ENCODE measurements at places on chromosomes 3 and 15. TPM values are rescaled to one million over a fixed set of nuclear protein-coding genes. Genes with fewer than 3 reads are reported as not detected.

Gene PAK6
- total RNA-seq, result 9.7 TPM

Gene PIK3CB
- 30.7 TPM for total RNA-seq

Gene EEFSEC
- 16.9 TPM for total RNA-seq

Gene ZNF501
- 4.9 TPM for total RNA-seq

Gene CNTN6
- not detected for total RNA-seq

Gene SEMA3G
- total RNA-seq, result 10.4 TPM

Gene OXTR
- 0.54 TPM for total RNA-seq

Gene BTLA
- not detected for total RNA-seq

Gene CX3CR1
- total RNA-seq, result 1.5 TPM

Gene TCAIM
- total RNA-seq, result 30.2 TPM

Gene NEDD4
- total RNA-seq, result 8.1 TPM

- no peak for DNase-seq
Observed at GRCh38 chr15:40053831-40054604, 15.0 kb upstream of the SRP14 start.

GRCh38 chr3:194005930-194006501, 129.9 kb upstream of the HES1 start:
- no peak for DNase-seq

DNA sequence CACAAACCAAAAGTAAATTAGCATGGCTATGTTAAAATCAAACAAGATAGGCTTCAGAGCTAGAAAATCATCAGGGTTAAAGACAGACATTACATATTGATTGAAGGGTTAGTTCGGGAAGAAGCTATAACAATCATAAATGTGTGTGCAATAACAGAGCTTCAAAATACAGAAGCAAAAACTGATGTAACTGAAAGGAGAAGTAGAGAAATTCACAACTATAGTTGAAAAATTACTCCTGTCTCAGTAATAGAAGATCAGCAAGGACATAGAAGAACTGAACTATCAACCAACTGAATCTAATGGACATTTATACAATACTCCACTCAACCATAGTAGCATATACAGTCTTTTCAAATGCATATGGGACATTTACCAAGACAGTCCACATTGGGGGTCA, 59.4 kb downstream of the MCTP2 start:
- no peak for DNase-seq

GRCh38 chr3:13637311-13637891, 88.5 kb downstream of the FBLN2 start:
- DNase-seq, result no peak

DNA sequence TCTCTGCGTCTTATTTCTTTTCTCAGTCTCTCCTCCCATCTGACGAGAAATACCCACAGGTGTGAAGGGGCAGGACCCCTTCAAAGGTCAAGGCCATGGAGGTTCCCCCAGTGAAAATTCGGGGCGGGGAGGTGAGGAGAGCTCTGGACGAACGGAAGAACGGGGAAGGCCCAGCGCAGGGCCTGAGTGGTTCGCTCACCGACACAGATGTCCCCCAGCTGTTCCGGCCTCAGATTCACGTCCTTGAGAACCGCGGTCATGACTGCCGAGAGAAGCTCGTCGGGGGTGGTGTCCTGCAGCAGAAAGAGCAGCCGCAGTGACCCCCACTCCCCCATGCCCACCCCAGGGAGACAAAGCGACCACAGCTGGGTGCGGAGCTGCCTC, 542 bp downstream of the ACAA1 start:
- DNase-seq, result no peak

DNA sequence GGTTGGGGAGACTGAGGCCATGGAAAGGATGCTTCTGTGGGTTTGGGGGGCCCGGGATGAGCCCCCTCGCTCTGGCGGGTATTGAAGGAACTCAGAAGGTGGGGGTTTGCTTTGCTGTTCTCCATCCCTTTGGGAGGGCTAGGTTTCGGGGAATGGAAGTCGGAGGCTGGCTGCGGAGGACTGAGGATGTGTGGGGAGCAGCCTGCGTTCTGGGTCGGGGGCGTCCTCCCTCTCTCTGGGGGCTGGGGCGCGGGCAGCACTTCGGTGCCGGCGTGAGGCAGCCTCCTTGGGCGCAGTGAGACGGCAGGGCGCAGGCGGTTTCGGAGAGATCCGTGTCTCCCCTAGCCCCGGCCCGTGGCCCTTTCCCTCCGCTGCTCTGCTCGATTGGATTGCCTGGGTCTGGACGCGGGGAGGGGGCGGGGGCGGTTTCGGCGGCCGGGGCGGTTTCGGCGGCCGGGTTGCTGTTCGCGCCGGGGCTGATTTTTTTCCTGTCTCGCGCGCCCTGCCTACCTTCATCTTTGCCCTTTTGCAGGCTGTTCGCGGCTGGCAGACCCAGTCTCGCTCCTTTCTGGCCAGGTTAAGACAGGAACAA, 1.4 kb downstream of the PTPRG start:
- peak; percentile 49 for DNase-seq

DNA sequence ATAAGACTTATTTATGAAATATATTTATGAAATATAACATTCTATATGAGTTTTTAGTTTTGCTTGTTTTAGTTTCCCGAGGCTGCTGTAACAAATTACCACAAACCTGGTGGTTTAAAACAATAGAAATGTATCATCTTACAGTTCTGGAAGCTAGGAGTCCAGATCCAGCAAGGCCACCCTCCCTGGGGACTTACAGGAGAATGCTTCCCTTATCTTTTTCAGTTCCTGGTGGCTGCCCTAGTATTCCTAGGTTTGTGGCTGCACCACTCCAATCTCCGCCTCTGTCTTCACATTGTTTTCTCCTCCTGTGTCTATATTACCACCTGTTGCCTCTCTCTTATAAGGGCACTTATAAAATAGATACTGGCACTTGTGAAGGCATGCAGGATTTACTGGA, 877.8 kb downstream of the TUSC7 start:
- DNase-seq, result no peak

- DNase-seq, result peak; percentile 94
Observed at GRCh38 chr3:194769020-194769643, 83.4 kb downstream of the FAM43A start.

DNA sequence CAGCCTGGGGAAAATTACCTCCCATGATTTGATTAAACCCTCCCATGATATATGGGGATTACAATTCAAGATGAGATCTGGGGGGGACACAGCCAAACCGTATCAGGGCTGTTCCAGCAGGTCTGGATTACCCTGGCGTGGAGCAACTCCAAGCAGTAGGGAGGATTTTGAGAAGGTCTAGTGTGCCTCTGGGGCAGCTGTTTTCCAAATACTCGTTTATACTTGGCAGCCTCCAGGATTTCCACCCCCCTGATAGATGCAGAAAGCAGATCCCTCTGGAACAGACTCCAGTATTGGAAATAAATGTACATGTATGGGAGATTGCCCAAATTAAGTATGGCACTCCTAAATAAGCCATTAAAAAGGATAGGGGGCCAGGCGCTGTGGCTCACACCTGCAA, 7.7 kb upstream of the IRAK2 start:
- no peak for DNase-seq

DNA sequence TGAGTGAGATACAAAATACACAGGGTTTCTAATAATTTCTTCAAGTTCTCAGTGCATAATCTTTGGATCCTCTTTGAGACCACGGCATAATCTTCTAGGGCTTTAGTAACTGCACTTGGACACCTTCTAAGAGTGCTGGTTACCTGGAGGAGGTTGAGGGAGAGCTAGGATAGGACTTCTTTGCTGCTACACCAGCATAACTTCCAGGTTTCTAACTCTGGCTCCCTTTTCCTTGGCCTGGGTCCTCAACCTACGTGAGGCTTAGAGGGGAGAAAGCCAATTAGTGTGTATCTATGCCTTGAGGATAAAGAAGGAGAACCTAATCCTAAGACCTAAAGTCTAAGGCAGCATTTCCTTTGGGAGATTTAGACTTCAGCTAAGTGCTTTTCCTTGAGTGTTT, 184.8 kb downstream of the LSAMP start:
- no peak for DNase-seq

- DNase-seq, result no peak
Observed at GRCh38 chr15:31023841-31024240, 32.4 kb upstream of the MTMR10 start.

DNA sequence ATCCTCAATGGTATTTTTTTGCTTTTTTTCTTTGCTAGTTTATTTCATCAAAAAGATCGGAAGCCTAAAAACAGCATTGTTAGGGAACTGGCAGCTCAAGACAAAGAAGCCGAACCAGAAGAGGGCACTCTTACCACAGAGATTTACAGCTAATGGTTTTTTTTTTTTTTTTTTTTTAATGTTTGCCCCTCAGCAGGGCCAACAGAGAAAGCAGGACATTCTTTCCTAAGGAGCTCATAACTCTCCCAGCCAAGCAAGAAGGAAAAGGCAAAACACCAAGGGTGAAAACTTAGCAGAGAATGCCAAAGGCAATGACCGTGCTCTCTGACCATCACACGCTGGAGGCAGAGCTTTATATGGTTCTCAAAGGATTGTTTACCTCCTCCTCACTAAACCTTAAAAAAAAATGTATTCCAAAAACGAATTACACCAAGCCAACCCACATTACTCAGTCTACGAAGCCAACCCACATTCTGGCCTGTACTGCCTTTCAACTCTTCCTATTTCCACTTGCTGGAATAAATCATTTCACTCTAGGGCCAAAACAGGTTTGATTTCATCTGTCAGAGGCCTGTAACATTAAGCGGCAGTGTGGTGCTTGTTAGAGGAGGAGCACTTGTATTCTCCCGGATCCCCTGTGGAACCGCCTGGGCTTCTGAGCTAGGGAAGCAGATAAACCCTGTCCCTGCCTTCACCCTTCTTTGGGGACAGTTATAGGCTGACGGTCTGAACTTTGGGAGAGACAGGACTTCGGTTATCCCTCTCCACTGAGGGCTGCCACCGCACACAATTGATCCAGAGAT, 35.6 kb upstream of the GYG1 start:
- no peak for DNase-seq

GRCh38 chr3:108469126-108469525, 41.3 kb downstream of the MYH15 start:
- no peak for DNase-seq

- DNase-seq, result no peak
Observed at GRCh38 chr3:141430316-141430715, 56.5 kb upstream of the RASA2 start.

- DNase-seq, result no peak
Observed at GRCh38 chr3:129673012-129673411, 66.5 kb upstream of the PLXND1 start.

DNA sequence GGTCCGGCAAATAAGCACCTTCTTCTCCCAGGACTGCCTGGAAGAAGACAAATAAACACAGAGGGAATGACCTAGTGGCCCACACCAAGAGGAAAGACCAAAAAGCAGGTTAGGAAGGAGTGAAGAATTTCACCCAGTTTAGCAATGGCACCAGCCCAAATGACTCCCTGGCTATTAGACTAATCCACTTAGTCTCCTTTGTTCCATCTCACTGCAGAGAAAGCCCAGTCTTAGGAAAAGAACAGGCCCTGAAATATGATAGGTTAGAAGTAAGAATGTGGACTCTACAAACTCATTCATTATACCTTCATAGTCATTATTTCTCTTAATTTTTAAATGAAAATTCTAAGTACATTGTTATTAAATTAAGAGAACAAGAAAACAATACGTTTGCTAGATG, 23.2 kb downstream of the SERPINI2 start:
- no peak for DNase-seq

DNA sequence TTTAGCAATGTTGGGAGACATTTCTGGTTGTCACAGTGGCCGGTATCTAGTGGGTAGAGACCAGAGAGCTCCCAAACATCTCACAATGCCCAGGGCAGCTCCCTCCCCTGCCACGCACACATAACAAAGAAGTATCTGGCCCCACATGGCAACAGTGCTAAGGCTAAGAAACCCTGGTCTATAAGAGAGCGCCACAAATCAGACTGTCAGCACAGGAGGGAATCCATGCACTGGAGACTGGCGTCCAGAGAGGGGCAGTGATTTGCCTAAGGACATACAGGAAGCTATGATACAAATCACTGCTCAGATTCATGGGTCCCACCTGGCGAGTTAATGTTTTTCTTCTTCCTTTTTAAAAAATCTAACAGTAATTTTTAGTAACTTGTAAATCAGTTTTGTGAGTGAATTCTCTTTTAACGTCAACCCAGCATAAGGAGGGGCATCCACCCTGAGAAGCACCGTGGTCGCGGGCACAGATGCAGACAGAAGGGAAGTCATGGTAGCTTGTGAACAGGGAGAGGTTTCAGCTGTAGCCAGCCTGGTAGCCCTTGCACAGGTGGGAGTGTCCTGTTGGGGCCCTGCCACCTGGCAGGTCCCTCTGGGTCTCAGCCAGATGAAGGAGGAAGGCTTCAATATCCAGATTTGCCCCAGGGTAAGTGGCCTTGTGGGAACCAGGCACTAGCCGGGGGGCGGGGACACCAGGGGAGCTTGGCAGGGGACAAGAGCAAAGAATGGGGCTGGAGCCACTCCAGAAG, 8.7 kb downstream of the ISG20 start:
- DNase-seq, result no peak

- no peak for DNase-seq
Observed at GRCh38 chr3:34844323-34844620, 795.1 kb upstream of the ARPP21 start.

GRCh38 chr3:1468145-1468544, 375.3 kb downstream of the CNTN6 start:
- no peak for DNase-seq

DNA sequence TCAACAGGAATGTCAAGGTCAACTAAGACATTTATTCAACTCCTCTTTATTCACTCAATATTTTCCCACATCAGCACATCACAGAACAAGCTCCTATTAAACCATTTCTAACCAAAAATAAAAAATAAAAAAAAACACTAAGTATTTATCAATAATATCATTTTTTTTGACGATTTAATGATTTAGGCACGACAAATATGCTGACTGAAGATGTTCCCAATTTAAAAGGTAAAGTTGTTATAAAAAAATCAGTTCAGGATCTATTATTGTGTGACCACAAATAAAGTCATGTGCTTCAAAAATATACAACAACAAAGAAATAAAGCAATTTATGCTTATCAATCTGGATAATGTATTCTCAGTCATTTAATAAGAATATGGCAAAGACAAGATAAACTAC, 16.2 kb downstream of the DPH6 start:
- no peak for DNase-seq

DNA sequence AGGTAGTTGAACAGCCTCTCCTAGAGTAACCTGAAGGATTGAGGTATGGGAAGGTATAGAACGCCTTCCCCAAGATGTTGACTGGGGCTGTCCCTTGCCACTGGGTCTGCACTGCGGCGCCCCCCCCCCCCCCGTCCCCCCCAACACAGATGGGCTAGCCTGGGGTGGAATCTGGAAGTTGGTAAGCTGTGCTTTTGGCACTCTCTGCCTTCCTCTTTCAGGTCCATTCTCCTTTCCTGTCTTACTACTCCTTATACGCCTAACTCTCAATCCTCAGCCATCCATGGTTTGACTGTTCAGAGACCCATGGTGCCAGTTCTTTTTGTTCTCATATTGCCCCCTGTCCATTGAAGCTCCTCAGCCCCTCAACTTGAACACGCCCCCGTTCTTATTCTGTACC, 42.8 kb downstream of the MAP2K1 start:
- DNase-seq, result no peak

GRCh38 chr3:62199126-62199525, 174.2 kb downstream of the FEZF2 start:
- DNase-seq, result no peak

- DNase-seq, result peak; percentile 83
Observed at GRCh38 chr3:132034486-132035464, at the start of gene CPNE4. TSS of gene CPNE4 (minus strand) at chr3:132035014.

- no peak for DNase-seq
Observed at GRCh38 chr3:147921051-147921450, 511.9 kb downstream of the ZIC1 start.

- no peak for DNase-seq
Observed at GRCh38 chr3:101690972-101691371, 4.5 kb upstream of the RPL24 start.

GRCh38 chr3:119582178-119582577, 2.9 kb downstream of the ADPRH start:
- no peak for DNase-seq
